ENCODE measurements at places on chromosomes 11 and 22. TPM values are rescaled to one million over a fixed set of nuclear protein-coding genes. Genes with fewer than 3 reads are reported as not detected.

DNA sequence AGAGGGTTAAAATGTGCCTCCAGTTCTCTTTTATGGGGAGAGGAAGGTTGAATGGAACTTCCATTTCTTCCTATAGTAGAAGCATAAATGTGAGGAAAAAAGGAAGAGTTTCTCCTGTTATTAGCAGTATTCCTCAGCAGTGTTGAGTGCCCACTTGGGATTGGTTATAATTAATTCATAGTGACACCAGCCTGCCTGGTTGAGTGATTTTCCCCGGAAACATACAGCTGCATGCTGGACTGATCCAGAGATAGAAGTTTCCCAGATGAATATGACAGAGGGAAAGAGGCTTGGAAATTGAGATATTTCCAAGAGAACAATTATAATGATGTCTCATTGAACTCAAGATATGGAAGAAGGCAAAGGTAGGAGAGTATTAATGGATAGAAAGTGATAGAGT lies 28.3 kb downstream of the RAB39A start:
- H3K36me3 ChIP-seq = no peaks in the 10 kb centered on the region
- DNase-seq = no peak
- H3K4me3 ChIP-seq = no peak overlapping the region

Gene MPZL2
- 0.29 TPM for total RNA-seq

DNA sequence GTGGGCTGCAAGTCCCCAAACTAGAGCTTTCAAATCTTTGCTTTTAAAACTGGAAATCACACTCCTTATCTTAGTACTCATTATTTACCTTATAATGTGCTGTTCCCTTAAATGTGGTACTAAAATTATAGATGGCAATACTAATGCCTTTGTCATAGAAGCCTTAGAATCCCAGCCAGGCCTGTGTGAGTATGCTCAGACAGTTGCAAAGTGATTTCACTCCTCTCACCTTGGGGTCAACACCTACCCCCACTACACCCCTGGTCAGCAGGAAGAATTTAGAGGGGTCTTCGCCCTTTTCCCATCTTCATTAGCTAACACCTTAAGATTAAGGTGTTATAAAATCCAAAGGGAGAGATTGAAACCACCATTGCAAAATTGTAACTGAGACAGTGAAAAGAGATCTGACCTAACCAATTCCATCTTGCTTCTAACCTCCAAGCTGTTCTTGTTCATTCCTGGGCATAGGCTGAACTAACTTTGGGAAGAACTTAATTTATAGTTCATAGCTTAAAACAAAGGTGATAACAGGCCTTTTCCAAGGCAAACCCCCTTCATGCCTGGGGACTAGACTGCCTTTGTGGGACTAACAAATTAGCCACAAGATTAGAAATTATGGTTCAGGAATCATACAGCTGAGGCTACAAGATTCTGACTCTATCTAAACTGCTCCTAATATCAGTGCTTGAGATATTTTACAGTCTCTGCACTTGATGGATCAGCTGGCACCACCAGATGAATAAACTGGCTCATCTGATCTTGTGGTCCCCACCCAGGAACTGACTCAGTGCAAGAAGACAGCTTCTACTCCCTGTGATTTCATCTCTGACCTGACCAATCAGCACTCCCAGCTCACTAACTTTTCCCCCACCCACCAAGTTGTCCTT lies 10.4 kb upstream of the MRPL17 start:
- no peaks in the 10 kb centered on the region for H3K27me3 ChIP-seq
- H3K36me3 ChIP-seq = peaks cover 27% of the 10 kb centered on the region
- H3K4me1 ChIP-seq = peaks cover 18% of the 10 kb centered on the region
- H3K4me3 ChIP-seq = no peak overlapping the region
- peak; percentile 86 for DNase-seq

GRCh38 chr11:19557720-19558140 lies 154.9 kb upstream of the NAV2 start:
- DNase-seq = peak; percentile 76
- no peak overlapping the region for H3K27ac ChIP-seq
- H3K4me1 ChIP-seq = no peaks in the 10 kb centered on the region
- H3K4me3 ChIP-seq = no peak overlapping the region

GRCh38 chr11:57645689-57646085 lies 4.0 kb downstream of the YPEL4 start:
- H3K27me3 ChIP-seq = no peaks in the 10 kb centered on the region
- H3K4me3 ChIP-seq = no peak overlapping the region
- H3K36me3 ChIP-seq = no peaks in the 10 kb centered on the region
- DNase-seq = no peak

GRCh38 chr22:43975041-43975440 lies 19.8 kb downstream of the SAMM50 start:
- peaks cover 13% of the 10 kb centered on the region for H3K4me1 ChIP-seq
- no peaks in the 10 kb centered on the region for H3K27me3 ChIP-seq
- DNase-seq = no peak
